Upper lobe of right lung (tissue), 1 donor: ENCODE measurements at places on chromosomes 4 and X. TPM values are rescaled to one million over a fixed set of nuclear protein-coding genes. Genes with fewer than 3 reads are reported as not detected.

Gene LONRF3
- 24.4 TPM for total RNA-seq

Gene SRPX
- 56.7 TPM for total RNA-seq

Gene KLB
- total RNA-seq = 0.87 TPM

Gene MAGEC1
- total RNA-seq = not detected

Gene DCAF8L2
- not detected for total RNA-seq

Gene BMP3
- total RNA-seq = 15.5 TPM

Gene UCP1
- not detected for total RNA-seq

Gene DIAPH2
- total RNA-seq = 32.9 TPM

- no peaks in the 10 kb centered on the region for H3K27me3 ChIP-seq
- no peaks in the 10 kb centered on the region for H3K36me3 ChIP-seq
- H3K4me3 ChIP-seq = no peak overlapping the region
- peak; percentile 64 for DNase-seq
Observed at GRCh38 chrX:23790155-23790497, 7.2 kb downstream of the SAT1 start.

DNA sequence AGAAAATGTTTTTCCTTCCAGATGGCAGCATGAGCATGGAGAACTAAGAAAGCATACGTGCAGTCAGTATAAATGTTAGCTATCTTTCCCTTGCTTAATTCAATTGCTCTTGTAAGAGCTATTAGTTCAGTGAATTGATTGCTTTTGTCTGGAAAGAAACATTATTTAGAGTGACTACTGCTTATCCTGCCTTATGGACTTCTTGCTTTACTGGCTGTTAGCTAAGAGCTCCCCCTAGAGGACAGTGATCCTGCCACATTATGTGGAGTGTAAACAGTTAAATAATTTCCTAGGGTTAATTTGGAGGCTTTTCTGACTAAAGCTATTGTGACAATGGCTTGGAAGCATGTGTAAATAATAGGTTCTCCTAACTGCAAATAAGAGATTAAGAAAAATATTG, 1402.4 kb downstream of the FAM133A start:
- H3K4me1 ChIP-seq = no peaks in the 10 kb centered on the region
- H3K27me3 ChIP-seq = no peaks in the 10 kb centered on the region
- H3K36me3 ChIP-seq = no peaks in the 10 kb centered on the region
- H3K4me3 ChIP-seq = no peak overlapping the region
- no peak overlapping the region for H3K27ac ChIP-seq

- H3K4me1 ChIP-seq = peaks cover 6% of the 10 kb centered on the region
- no peak overlapping the region for H3K4me3 ChIP-seq
- no peaks in the 10 kb centered on the region for H3K36me3 ChIP-seq
- DNase-seq = no peak
Observed at GRCh38 chr4:3442460-3442958, 741 bp downstream of the HGFAC start.

DNA sequence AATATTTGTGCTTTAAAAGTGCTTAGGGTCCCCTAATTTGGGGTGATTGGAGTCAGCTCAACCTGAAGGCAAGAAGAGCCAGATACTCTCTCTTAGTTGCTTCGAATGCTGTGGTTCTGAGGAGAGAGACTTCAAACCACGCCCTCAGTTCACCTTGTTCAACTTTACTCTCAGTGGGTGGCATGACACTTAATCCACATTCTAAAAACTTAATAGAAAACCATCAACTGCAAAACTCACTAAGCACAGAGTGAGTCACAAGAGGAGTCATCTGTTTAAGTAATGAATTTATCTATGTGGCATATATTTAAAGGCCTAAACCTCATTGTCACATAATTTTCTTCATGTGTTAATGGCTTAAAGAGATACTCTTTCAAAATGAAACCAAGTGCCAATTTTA, 99.5 kb upstream of the SLC4A4 start:
- DNase-seq = no peak
- H3K4me1 ChIP-seq = peaks cover 13% of the 10 kb centered on the region
- H3K27ac ChIP-seq = no peak overlapping the region
- no peaks in the 10 kb centered on the region for H3K36me3 ChIP-seq
- H3K27me3 ChIP-seq = no peaks in the 10 kb centered on the region

- H3K4me1 ChIP-seq = no peaks in the 10 kb centered on the region
- no peak for DNase-seq
- no peak overlapping the region for H3K4me3 ChIP-seq
- H3K27me3 ChIP-seq = no peaks in the 10 kb centered on the region
Observed at GRCh38 chr4:158411269-158411668, 110.4 kb upstream of the RXFP1 start.

- H3K4me3 ChIP-seq = no peak overlapping the region
- peaks cover 10% of the 10 kb centered on the region for H3K4me1 ChIP-seq
- no peaks in the 10 kb centered on the region for H3K27me3 ChIP-seq
- H3K36me3 ChIP-seq = no peaks in the 10 kb centered on the region
- H3K27ac ChIP-seq = peak overlapping the region; percentile 52
Observed at GRCh38 chr4:86032476-86033022, 327.3 kb downstream of the MAPK10 start.

GRCh38 chrX:111917591-111917990, 41.6 kb downstream of the TRPC5OS start:
- H3K27ac ChIP-seq = no peak overlapping the region
- DNase-seq = no peak
- H3K4me3 ChIP-seq = no peak overlapping the region

DNA sequence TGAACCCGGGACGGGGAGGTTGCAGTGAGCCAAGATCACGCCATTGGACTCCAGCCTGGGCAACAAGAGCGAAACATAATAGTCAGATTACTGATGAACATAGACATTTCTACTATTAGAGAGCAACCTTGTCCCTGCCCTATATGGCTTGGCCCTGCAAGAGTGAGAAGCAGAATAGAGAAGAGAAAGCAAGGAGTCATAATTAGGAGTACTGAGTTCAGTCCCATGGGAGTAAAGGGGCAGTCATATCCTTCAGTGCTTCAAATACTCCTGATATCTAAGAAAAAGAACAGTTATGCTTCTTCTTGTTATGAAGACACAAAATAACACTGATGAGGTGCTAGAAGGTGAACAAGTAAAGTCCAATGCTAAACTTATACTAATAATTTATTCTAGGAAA, 33.8 kb downstream of the CLDN2 start:
- H3K27me3 ChIP-seq = no peaks in the 10 kb centered on the region
- H3K27ac ChIP-seq = no peak overlapping the region
- no peak overlapping the region for H3K4me3 ChIP-seq
- H3K36me3 ChIP-seq = no peaks in the 10 kb centered on the region
- H3K4me1 ChIP-seq = no peaks in the 10 kb centered on the region
- no peak for DNase-seq

GRCh38 chr4:188819233-188819632, 680.0 kb downstream of the TRIML1 start:
- H3K4me3 ChIP-seq = no peak overlapping the region
- H3K4me1 ChIP-seq = no peaks in the 10 kb centered on the region
- H3K27ac ChIP-seq = no peak overlapping the region
- H3K36me3 ChIP-seq = no peaks in the 10 kb centered on the region

- H3K27me3 ChIP-seq = no peaks in the 10 kb centered on the region
- no peaks in the 10 kb centered on the region for H3K4me1 ChIP-seq
- no peaks in the 10 kb centered on the region for H3K36me3 ChIP-seq
- no peak for DNase-seq
- H3K27ac ChIP-seq = no peak overlapping the region
Observed at GRCh38 chrX:13340182-13340791, 20.4 kb upstream of the ATXN3L start.

GRCh38 chr4:680928-681645, 6.7 kb downstream of the MYL5 start:
- no peaks in the 10 kb centered on the region for H3K27me3 ChIP-seq
- H3K36me3 ChIP-seq = no peaks in the 10 kb centered on the region
- peak overlapping the region; percentile 60 for H3K4me3 ChIP-seq
- DNase-seq = peak; percentile 87
- H3K4me1 ChIP-seq = peaks cover 19% of the 10 kb centered on the region

- peak overlapping the region; percentile 70 for H3K4me3 ChIP-seq
- H3K36me3 ChIP-seq = peaks cover 18% of the 10 kb centered on the region
- H3K27me3 ChIP-seq = no peaks in the 10 kb centered on the region
- H3K27ac ChIP-seq = peak overlapping the region; percentile 94
Observed at GRCh38 chr4:80072228-80072743, 743 bp downstream of the ANTXR2 start.

GRCh38 chrX:107936434-107936730, 45.8 kb downstream of the TEX13B start:
- DNase-seq = no peak
- no peak overlapping the region for H3K4me3 ChIP-seq
- no peaks in the 10 kb centered on the region for H3K27me3 ChIP-seq
- no peaks in the 10 kb centered on the region for H3K36me3 ChIP-seq
- H3K27ac ChIP-seq = no peak overlapping the region
